GM23248 (cell line): ENCODE measurements at places on chromosomes 4 and X. TPM values are rescaled to one million over a fixed set of nuclear protein-coding genes. Genes with fewer than 3 reads are reported as not detected.

DSPP gene
- total RNA-seq = not detected in 2 replicates

CCDC160 gene
- total RNA-seq = not detected in 2 replicates

GPM6B gene
- 0.65 TPM in 1 of 2 replicates, not detected in the other for total RNA-seq

KCNIP4 gene
- not detected in 2 replicates for total RNA-seq

MAB21L2 gene
- not detected in 2 replicates for total RNA-seq

CXorf49 gene
- total RNA-seq = not detected in 2 replicates

SULT1B1 gene
- 2.6 TPM in 1 of 2 replicates, not detected in the other for total RNA-seq

CT45A5 gene
- total RNA-seq = not detected in 2 replicates

GPR82 gene
- total RNA-seq = not detected in 2 replicates

CCDC120 gene
- total RNA-seq = 0.22 TPM in 1 of 2 replicates, not detected in the other

PDE5A gene
- total RNA-seq = 13.8 and 16.7 TPM in 2 replicates

NEUROG2 gene
- total RNA-seq = not detected in 2 replicates

FAM9C gene
- not detected in 2 replicates for total RNA-seq

CT45A1 gene
- total RNA-seq = not detected in 2 replicates

P2RY4 gene
- total RNA-seq = not detected in 2 replicates

RIPPLY1 gene
- total RNA-seq = not detected in 2 replicates

SNCA gene
- not detected in 2 replicates for total RNA-seq

TEX13B gene
- not detected in 2 replicates for total RNA-seq

AFP gene
- not detected in 2 replicates for total RNA-seq

LYAR gene
- total RNA-seq = 6.7 and 11.9 TPM in 2 replicates

ZNF630 gene
- 0.22 and 0.25 TPM in 2 replicates for total RNA-seq

ARHGAP10 gene
- total RNA-seq = 21.0 and 24.8 TPM in 2 replicates

MCF2 gene
- not detected in 2 replicates for total RNA-seq

DDX60 gene
- 7.1 and 8.0 TPM in 2 replicates for total RNA-seq

FRAS1 gene
- 19.8 and 20.0 TPM in 2 replicates for total RNA-seq

L1CAM gene
- total RNA-seq = 1.9 TPM in 1 of 2 replicates, not detected in the other

HSPA4L gene
- total RNA-seq = 1.3 and 1.4 TPM in 2 replicates

F11 gene
- not detected in 2 replicates for total RNA-seq

MAGEA9B gene
- total RNA-seq = not detected in 2 replicates

XG gene
- total RNA-seq = 16.3 and 21.4 TPM in 2 replicates

GRK4 gene
- 5.8 and 7.1 TPM in 2 replicates for total RNA-seq

UGT2B15 gene
- total RNA-seq = not detected in 2 replicates
